ENCODE measurements at places on chromosomes 5 and 9.
A peak's percentile ranks its signal among the peaks of the same experiment; 100 is the strongest.

GRCh38 chr5:173329491-173330337 is 1.5 kb upstream of the STC2 start:
- DNase-seq: no peak

DNA sequence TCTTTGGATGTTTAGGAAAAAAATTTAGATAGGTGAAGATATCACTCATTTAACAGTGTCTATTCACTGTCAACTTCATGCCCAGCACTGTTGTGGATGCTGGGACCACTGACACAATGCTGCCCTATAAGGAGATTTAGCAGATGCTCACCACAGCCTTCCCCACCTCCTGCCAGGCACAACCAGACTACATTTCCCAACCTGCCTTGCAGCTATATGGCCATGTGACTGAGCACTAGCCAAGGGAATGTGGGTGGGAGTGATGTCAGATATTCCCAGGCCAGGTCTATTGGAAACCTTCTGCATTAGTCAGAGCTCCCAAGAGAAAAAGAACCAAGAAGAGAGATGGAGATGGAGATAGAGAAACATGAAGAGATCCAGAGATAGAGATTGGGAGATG is 302.6 kb upstream of the TAS2R1 start:
- DNase-seq: peak; percentile 81

- no peak for DNase-seq
Measured at GRCh38 chr9:123073441-123073840, 40.0 kb downstream of the GPR21 start.

DNA sequence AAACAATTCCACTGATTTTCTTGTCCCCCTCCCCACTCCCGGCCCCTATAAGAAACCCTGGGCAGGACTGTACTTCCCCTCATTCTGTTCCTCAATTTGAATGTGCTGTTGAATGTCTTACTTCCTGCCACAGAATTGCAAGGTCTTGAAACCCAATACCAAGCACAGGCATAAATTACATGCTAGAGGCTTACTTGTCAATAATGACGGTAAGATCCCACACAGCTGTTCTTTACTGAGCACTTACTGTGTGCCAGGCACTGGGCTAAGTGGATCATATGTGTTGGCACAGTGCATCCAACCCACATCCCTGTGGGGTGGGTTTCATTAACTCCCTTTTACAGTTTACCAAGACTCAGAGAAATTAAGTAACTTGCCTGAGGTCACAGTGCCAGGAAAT is 63.4 kb downstream of the MVB12B start:
- no peak for DNase-seq

DNA sequence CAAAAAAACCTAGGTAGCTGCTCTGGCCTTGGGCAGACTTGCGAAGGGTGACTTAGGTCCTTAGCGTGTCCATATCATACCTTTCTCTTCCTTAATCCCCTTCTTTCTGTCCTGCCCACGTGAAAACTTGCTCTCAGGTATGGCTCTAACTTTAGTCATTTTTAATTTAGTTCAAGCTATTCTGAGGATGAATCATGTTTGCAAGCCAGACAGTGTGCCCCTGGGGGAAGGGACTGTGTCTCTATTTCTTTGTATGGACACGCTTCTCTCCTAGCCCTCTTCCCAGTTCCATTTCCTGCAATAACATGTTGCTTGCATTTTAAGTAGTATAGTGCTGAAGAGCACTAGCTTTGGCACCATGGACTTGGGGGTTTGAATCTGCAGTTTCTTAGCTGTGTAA is 120.6 kb downstream of the PTTG1 start:
- no peak for DNase-seq

DNA sequence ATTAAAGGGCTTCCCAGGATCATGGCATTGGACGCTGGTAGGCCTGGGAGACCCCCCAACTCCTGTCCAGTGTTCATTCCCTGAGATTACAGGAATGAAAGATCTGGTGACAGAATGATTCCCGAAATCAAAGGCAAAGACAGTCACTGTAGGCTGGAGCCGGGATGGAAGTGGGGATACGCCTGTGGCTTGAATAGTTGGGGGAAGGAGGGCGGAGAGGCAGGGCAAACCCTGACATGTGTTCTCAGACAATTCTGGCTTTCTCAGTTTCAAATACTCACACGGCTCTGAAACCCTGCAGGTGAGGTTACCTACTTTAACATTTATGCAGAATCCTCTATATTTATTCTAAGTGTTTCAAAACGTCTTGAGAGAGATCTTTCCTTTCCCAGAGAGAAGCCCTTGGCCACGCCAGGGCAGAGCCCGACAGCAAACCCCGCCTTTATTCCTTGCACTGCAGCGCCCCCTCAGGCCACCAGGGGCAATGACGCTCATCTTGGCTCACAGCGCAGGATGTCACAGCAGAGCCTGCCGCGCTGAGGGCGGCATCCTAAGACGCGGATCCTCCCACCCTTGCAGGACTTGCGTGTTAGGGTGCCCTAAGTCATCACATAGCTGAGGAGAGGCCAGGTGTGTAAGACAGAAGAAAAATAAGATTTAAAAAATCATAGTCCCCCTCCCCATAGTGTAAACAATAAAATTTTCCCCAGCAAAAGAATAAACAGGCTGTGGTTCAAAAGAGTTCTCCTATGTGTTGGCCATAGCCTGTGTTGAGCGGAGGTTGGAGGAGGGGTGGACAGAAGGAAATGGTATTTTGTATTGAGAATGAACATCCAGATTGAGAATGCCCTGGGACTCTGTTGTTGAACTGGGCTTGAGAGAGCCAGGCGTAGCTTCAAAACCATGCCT is 284.5 kb downstream of the NTRK2 start:
- peak; percentile 34 for DNase-seq

GRCh38 chr9:33690143-33690933 is 105.0 kb upstream of the PRSS3 start:
- no peak for DNase-seq

- no peak for DNase-seq
Measured at GRCh38 chr5:26518065-26518464, 520.3 kb downstream of the CDH9 start.

DNA sequence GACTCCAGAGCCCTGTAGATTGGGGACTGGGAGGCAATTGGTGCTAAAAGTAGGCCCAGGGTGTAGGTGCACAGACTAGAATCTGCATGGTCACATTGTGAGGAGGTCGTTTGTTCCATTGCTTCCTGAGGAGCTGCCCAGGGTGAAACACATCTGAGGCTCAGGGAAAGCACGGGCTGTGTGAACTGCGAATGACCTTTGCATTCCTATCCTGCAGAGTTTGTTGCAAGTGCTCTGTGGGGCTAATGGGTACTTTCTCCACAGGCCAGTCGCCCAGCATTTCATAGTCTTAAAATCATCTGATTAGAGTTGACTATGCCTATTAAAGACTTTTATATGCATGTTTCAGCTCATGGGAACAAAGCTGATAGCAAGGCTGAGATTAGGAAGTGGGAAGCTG is 14.4 kb upstream of the SLC46A2 start:
- no peak for DNase-seq

DNA sequence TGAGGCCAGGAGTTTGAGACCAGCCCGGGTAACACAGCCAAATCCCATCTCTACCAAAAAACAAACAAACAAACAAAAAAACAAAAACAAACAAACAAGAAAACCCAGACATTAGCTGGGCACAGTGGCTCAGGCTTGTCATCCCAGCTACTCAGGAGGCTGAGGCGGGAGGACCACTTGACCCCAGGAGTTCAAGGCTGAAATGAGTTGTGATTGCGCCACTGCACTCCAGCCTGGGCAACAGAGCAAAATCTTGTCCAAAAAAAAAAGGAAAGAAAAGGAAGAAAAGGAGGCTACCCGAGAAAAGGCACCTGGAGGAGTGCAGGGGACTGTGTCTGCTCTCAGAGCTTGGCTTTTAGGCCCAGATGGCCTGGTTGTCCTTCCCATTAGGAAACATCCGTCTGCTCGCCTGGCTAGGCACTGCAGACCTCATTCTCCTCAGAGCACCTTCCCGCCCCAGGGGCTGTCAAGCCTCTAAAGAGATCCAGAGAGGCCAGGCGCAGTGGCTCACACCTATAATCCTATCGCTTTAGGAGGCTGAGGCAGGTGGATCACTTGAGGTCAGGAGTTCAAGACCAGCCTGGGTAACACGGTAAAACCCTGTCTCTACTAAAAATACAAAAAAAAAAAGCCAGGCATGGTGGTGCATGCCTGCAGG is 185.3 kb upstream of the IER5L start:
- DNase-seq: no peak

DNA sequence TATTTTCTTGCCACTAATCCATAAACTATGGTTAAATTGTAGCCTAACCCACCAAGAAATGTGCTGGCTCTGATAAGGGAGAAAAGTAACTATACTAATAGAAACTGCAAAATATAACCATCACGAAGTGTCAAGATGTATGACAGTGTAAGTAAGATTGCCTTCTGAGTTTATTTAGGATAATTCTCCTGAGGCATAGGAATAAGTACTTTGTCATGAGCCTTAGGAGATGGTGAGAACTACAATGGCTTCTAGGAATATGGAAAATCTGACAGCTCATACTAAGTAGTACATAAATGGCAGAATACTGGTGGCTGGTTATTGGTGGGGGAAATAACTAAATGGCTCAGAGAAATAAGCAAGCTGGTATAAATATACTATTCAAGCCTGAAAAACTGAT is 543.9 kb downstream of the PRR16 start:
- DNase-seq: no peak

DNA sequence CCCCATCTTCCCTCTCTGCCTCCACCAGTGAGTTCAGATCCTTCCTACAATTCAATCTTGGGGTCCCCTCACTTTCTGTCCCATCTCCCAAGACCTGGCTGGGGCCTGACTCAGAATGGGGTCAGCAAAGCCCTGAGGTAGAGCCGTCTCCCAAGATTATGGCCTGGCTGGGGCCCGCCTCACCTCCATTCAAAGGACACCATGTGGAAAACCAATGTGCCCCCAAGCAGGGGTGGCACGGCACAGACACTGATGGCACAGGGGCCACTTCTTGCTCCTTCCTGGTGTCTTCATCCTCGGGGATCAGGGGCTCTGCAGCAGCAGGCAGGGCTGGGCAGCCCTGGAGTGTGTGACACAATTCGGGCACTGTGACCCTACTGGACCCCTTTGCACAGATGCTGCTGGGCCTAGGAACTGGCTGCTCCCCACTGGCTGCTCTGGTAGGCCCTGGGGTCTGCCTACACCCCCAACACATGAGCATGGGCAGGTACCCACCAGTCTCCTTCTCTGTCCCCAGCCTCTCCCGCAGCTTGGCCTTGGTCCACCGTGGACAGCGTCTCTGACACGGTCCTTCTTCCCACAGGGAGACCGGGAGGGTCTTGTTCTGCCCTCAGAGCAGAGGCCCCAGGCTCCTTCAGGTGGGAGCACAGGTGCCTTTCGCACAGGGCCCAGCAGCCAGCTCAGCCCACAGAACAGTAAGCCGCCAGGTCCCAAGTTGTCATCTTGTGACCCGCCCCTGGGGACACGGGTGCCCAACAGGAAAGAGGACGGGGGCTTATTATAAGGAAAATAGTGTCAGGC is 89.5 kb downstream of the ADAMTS2 start:
- DNase-seq: no peak

DNA sequence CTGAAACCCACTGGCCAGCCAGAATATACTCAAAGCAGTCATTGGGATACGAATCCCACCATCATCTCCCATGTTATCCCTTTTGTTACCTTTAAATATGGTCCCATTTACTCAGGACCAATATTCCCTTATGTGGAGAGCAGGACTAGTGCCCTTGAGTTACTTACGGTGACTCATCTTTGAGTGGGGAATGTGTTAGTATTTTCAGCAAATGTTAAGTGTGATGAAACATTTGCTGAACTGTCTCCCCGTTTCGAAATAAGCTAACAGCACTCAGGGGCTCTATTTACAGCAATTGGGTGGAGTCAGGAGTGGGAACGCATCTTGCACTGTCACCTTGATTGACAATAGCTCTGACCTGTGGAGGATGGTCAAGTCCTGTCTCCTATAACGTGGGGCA is 67.4 kb downstream of the CTSL start:
- peak; percentile 92 for DNase-seq

DNA sequence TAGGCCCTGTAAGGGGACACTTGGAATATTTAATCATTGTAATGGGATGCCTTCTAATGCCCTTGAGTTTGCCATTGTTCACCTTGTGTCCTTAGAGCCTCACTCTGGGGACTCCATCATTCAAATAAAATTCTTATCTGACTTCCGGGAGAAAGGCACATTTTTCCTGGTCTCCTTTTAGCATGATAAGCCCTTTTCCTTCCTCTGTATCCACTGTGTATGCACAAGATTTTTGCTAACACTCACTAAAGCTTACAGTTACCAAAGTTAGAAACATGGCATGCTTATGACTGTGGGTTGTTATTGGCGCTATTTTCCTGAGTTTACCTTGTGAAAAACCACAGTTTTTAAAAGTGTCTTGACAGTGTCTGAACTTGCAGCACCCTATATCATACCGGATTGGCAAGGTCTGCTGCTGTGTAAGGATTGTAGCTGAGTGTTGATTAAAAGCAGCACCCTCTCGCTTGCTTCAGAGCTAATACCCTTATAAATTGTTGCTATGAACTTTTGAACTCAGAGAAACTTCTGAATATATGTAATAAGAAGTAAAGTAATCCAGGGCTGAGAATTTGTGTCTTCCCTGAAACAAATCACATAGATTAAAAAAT is 46.4 kb downstream of the SNCAIP start:
- DNase-seq: no peak

- DNase-seq: peak; percentile 18
Measured at GRCh38 chr9:73199886-73200285, 48.2 kb downstream of the ANXA1 start.
